ENCODE measurements at places on chromosomes 7 and 10.

DNA sequence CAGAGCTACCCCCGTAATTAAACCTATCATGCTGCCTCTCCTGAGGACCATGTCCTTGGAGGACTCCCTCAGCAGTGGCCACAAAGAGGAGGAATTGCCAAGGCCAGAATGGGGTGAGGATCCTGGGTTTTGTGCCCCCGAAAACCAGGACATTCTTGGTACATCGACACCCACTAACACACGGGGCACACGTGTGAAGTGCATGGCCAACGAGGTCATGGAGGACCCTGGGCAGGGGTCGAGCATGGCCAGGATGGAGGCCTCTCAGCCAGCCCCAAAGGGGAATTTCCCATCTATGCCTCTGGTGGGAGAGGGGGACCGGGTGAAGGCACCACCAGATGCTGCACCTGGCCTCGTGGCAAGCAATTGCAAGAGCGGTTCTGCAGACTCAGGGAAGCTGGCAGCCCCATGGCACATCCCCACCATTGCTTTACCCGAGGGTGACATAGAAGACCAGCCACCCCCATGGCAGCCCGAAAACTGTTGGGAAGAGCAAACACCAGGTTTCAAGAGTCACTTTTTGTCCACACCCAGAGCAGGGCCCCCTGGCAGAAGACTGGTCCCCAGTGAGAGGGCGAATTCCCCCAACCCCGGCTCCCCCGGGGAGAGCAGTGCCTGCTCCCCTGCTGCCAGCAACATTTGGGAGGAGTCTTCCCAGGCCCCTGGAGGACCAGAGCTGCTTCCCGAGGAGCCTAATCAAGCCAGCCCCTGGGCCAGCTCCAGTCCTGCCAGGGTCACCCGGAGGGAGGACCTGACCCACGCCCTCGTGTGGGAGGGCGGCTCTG is 26.4 kb downstream of the C10orf71 start:
- no peak for DNase-seq

DNA sequence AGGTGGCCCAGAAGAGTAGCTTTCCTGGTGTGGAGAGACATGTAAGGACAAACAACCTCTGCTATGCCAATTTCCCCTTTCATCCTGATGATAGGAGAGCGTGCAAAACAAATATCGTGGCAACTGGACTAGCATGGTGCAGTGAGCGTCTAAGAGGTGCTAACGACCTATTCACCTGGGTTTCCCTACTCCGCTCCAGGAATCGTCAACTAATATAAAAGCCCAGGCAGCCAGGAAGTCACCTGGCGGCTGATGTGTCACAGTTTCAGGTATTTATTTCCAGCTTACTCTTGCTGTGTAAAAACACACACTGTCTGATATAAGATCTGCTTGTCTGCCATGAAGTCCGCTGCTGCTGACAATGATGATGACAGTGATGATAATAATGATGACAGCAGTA is 56.5 kb upstream of the EFCAB10 start:
- DNase-seq = no peak

GRCh38 chr10:111075577-111076185 is 1.1 kb upstream of the ADRA2A start:
- no peak for DNase-seq

GRCh38 chr7:115319541-115319940 is 397.6 kb downstream of the MDFIC start:
- DNase-seq = no peak

GRCh38 chr7:99375070-99375807 is 709 bp downstream of the ARPC1B start:
- DNase-seq = peak; percentile 56

- DNase-seq = no peak
Observed at GRCh38 chr10:34121125-34121753, 693.9 kb downstream of the PARD3 start.

DNA sequence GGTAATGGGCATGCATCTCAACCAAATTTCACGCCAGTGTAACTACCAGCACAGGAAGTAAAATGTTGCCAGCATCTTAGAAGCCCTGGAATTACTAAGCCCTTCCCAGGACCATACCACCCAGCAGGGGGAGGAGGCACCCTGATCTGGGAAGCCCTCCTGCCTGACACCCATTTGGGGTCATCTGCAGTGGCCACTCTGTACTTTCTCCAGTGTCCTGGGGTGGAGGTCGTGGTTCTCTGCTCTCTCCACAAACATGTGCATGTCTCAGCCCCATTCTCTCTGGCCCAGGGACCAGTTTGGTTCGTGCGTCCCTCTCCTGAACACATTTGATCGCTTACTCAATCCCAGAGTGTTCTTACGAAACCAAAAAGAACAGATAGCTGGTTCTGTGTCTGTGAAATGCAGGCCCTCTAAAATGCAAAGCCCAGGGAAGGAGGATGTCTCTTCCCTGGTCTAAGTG is 9.4 kb upstream of the LRRC27 start:
- no peak for DNase-seq

DNA sequence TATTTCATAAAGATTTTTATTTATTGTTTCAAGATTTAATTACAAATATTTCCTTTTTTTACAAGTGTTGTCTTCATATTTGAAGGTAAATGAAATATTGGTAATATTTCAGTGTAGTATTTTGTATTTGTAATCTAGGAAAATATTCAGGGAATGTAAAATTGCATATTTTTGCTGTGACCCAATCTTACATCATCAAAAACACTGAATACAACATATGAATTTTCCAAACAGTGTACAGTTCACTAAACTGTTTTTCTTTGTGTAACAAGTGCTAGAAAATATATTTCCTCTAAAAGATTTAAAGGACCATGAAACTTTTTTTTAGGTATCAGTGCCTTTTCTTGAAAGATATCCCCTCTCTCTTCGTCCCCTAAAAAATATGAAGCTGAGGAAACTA is 251.9 kb upstream of the KCND2 start:
- DNase-seq = no peak

- DNase-seq = peak; percentile 4
Observed at GRCh38 chr10:44316187-44316921, 68.5 kb downstream of the CXCL12 start.

GRCh38 chr7:108234971-108235450 is 104.8 kb upstream of the LAMB4 start:
- DNase-seq = no peak

DNA sequence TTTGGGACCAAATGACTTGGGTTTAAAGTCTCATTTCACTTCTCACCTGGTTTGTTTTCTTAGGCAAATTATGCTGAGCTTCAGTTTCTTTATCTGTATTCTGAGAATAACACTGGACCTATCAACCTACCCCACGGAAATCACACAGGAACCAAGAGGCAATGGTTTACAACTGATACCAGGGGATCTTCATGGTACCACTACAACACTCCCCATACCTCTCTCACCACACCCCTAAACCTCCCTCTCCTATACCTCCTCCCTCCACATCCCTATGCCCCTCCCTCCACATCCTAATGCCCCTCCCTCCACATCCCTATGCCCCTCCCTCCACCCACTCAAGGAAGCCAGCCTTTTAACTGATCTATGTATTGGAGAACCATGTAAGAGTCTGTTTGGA is 9.9 kb downstream of the FAM204A start:
- no peak for DNase-seq

- DNase-seq = no peak
Observed at GRCh38 chr10:89047397-89047796, 56.8 kb downstream of the FAS start.

DNA sequence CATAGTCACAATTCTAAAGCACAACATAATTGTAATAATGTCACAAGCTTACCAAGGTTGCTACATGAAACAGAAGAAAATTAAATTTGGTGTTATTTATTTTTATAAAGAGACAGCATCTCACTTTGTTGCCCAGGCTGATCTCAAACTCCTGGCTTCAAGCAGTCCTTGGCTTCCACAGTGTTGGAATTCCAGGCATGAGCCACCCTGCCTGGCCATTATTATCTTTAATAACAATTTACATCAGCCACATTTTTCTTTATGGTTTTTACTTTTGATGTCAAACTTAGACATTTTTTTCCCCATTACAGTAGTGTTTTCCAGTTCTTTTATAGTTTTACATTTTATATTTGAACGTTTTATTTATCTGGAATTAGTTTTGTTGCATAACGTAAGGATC is 46.7 kb downstream of the BMPR1A start:
- no peak for DNase-seq

Data from activated gamma-delta T cell treated with Interleukin-2 at 50 U/mL for 16 hours (primary cell).